Left renal cortex interstitium (tissue), 4 donors: ENCODE measurements at places on chromosomes 16 and 17. TPM values are rescaled to one million over a fixed set of nuclear protein-coding genes. Genes with fewer than 3 reads are reported as not detected.

DNA sequence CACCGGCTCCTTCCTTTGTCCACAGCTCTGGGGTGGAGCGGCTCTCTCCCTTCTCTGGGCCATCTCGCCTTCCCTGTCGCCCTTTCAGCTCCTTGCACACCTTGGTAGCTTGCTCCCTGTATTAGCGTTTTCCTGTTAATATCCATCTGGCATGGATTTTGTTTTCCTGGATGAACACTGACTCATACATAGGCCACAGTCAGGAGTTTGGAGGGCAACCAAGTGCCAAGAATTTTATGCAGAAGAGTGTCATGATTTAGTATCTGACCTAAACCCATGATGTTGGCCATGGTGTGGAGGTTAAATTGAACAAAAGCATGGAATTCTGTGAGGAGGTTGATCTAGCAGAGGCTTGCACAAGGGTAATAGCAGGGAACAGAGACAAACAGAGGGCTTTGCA is 180.9 kb downstream of the AIPL1 start:
- no peak for DNase-seq

MARVELD3 gene
- 12.5 TPM for polyA plus RNA-seq

ENO3 gene
- 35.0 TPM for polyA plus RNA-seq

GRCh38 chr16:12158428-12158827 is 181.9 kb downstream of the SNX29 start:
- no peak for DNase-seq

DNA sequence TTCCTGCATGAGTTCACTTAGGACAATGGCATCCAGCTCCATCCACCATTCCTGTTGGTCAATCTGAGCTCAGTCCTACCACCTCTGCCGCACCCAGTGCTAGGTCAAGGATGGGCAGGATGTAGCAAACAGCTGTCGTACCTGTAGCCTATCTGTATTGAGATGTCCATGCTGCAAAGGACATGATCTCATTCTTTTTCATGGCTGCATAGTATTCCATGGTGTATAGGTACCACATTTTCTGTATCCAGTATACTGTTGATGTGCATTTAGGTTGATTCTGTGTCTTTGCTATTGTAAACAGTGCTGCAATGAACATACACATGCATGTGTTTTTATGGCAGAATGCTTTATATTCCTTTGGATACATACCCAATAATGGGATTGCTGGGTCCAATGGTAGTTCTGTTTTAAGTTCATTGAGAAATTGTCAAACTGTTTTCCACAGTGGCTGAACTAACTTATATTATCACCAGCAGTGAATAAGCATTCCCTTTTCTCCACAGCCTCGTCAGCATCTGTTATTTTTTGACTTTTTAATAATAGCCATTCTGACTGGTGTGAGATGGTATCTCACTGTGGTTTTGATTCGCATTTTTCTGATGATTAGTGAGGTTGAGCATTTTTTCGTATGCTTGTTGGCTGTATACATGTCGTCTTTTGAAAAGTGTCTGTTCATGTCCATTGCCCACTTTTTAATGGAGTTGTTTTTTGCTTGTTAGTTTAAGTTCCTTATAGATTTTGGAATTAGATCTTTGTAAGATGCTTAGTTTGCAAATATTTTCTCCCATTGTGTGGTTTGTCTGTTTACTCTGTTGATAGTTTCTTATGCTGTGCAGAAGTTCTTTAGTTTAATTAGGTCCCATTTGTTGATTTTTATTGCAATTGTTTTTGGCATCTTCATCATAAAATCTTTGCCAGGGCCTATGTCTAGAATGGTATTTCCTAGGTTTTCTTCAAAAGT is 7.2 kb upstream of the MRTFB start:
- DNase-seq, result no peak

DNA sequence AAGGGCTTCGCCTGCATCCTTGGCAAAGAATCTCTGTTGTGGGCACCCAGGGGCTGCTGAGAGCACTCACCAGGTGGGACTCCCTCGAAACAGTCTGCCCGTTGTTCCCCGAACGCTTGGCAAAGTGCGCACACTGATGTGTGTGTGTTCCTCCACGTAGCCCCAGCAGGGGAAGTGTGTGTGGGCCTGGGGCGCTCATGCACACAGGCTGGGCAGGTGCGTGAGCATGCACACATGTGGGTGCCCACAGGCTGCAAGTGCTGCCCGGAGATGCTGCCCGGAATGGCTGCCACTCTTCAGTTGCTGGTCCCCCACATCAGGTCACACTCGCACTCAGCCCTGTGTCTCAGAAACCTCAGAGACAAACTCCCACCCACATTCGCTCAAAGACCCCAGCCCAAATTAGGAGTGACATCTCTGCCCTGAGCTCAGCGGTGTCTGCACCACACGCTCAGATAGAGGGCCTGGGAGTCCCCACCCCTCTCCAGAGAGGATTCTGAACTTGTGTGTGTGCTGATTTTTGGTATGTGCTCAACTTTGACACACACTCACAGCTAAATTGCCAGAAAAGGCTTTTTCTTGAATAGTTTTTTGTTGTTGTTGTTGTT is 119.4 kb downstream of the MGAT5B start:
- no peak for DNase-seq

KCTD19 gene
- 2.1 TPM for polyA plus RNA-seq

GRCh38 chr16:4915226-4915761 is 21.7 kb downstream of the PPL start:
- no peak for DNase-seq

DNA sequence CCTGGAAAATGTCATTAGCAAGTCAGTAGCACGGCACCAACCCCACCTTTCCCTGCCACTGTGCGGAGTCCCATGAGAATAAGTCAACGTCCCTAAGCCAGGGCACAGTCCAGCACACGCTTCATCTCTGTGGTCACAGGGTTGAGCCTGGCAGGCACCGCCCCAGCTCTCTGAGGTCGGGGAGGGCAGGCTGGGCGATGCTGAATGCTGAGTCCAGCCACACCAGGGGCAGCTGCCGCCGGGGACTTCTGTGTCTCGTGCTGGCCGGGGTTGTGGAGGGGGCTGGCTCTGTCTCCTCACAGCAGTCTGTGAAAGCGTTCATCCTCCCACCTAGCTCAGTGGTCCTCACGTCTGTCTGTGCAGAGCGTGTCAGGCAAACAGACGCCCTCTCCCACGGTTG is 53.2 kb downstream of the BANP start:
- DNase-seq, result no peak

- no peak for DNase-seq
These were observed 1.4 kb downstream of the NOTUM start for GRCh38 chr17:81959362-81960129.

DNA sequence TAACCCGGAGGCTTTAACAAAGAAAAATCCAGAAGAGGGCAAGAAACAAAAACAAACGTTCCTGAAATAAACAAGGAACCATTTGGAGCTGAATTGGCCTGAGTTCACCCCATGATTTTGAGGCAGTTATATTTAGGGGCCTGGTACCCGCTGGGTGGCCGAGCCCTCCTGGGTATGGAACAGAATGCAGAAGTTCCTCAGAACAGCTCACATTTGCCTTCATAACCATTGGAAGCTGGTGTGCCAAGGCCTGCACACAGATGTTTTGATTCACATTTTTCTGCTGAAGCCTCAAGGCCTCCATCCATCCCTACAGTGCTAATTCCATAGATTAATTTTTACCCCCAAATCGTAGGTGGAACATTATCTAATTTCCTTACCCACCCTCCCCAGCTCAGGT is 3.3 kb upstream of the ZFHX3 start:
- no peak for DNase-seq
